HCEC 1CT (cell line): ENCODE measurements at places on chromosomes 6 and 20.
A peak's percentile ranks its signal among the peaks of the same experiment; 100 is the strongest.

DNA sequence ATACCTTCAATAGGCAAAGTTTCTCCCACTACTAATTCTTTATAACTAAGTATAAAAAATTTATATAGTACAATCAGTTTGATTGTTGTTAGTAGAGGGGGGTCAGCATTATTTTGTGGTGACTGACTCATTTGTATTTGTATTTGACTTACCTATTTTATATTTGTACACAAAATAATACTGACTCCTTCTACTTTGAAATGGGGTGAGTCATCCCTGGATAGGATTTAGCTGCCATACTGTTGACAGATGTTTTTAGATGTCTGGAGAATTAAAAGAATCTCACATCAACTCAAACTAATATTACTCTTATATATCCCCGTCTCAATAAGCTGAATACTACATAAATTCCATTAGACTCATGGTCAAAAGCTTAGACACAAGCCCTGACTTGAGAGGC lies 114.9 kb downstream of the FRK start:
- peak; percentile 17 for DNase-seq

DNA sequence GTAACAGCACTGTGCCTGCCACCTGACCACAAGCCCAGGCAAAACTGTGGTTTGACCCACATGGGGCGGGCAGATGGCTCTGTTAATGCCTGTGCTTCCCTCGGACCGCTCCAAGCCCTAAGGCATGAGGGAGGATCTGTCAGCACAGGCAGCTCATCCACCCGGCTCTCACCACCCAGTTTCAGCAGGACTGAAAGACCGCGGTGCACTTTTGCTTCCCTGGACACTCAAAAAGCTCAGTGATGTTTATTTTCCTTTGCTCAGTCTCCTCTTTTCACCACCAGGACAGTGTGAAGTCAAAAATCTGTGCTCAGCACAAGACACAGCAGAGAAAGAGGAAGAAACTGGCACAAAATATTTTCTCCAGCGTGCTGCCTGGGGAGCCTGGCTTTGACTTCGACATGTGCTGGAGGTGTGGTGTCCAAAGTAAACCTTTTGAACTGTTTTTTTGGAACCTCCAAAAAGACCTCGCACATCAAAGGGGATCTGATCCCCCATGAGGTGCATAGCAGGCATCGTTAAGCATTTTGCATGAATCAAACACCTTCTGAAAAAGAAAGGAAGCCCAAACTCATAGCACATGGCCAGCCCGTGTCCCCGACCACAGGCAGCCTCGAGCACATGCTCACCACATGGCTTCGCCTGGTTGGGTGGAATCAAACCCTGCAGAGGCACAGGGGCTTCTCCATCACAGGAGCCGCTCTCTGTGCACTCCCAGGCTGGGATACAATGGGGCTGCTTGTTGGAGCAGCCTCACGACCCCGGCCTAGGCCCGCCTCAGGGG lies 441.7 kb upstream of the JARID2 start:
- no peak for DNase-seq

DNA sequence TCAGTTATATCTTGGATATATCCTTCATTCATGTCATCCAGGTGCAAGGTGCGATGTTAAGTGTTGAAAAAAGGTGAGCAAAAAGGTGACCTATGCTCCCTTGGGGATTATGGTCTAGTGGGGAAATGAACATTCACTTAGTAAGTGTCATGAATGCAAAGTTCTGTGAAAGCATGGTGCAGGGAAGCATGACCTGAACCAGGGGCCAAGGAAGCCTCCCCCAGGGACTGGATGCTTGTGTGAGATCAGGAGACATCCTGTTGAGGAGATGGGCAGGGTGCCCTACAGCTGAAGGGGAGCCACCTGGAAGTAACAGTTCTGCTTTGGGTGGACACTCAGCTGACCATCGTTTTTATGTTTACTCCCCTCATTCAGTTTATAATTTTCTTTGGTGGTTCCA lies 179.5 kb downstream of the SYNDIG1 start:
- no peak for DNase-seq

GRCh38 chr6:38599261-38599660 lies 40.5 kb downstream of the BTBD9 start:
- no peak for DNase-seq

DNA sequence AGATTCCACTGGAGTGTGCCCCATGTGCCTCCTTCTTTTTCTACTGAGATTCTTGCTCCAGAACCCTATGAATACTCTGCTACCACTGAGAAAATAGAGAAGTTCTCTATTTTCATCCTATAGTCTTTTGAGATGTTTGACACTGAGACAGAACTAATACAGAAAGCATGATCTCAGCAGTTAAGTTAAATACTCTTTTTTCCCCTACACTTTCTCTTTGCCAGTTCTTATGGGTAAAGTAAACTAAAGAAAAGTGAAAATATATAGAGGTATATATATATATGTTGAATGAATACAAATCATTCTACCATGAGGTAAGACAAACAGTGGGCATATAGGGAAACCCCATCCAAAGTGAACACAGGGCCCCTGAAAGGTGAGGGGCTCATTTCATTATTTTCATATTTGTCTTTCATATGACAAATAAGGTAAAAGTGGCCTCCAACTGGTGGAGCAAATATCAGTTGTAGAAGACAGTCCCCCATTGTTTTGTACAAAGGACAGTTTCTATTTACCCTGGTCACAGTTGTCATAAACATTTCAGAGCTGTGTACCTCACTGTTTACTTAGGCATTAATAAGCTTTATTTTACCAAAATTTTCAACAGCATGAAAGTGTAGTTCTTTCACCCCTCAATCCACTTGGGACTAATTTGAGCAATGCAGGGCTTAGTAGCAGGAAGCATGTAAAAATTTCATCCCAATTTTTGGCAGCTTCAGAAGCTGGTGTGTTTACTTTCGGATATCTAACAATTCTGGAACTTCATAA lies 188.3 kb upstream of the MARCKS start:
- no peak for DNase-seq

- DNase-seq = no peak
Observed at GRCh38 chr6:112305795-112306564, 41.1 kb upstream of the RFPL4B start.

DNA sequence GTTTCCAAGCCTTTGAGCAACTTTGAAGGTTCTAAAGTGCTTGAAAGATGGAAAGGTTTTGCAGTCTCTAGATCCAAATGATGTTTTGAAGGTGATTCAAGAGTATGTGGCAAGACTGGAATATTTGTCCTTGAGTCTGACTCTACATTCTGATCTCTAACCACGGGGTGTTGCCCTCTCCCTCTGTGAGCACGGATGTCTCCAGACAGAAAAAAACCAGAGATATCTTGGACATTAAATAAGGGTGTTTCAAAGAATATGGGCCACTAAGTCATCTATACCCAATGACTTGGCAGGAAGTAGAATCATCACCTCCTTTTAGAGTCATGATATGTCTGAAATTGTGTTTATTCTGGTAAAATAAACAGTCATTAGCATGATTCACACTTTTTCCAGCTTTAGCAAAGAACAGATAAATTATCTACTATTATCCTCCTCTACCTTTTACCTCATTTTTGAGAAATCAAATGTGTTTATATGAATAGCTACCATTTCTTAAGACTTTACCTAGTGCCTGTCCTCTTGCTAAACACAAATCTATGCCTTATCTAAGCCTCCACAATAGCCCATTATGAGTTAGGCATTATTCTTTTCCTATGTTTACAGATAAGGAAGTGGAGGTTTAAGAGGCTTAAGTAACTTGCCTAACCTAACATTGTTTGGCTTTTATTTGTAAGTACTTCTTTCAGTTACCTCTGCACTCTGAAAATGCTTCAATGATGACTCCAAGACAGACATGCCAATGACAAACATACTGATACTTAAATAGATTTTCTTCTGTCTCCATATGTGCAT lies 384.4 kb downstream of the BMP2 start:
- no peak for DNase-seq

- DNase-seq = no peak
Observed at GRCh38 chr20:17752459-17752858, 52.7 kb downstream of the BANF2 start.

DNA sequence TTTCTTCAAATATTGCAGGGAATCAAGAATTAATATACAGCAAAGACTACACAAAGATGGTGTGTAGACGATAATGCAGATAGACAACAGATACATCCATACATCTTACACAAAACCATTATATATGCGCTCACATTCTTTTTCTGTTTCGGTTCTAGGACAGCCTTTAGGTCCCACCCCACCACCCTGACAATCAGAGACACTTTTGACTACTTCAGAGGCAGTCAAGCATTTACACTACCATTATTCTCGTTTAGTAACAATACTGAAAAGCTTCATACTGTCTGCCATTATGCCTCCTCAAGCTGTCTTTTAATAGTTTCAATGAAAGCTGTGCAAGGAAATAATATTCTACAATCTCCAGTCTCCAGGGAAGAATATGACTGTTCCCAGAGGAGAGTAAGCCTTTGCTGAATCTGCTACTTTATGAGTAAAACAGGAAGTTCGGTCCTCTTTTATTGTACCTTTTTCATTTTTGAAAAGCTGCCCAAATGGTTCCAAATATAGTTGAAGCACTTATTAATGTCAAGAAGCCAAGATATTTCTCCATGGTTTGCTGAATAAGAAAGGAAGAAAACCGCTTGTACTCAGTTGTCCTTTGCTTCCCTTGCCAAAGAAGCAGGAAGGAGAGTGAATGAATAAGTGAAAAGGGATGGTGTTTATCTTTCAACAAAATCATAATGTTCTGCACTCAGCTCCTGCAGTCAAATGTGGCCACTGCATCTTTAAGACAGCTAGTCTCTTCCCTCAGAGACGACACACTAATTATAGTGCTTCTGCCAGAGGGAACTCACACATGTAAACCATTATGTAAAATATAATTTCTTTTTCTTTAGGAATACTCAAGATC lies 468.3 kb downstream of the CDC5L start:
- peak; percentile 44 for DNase-seq

DNA sequence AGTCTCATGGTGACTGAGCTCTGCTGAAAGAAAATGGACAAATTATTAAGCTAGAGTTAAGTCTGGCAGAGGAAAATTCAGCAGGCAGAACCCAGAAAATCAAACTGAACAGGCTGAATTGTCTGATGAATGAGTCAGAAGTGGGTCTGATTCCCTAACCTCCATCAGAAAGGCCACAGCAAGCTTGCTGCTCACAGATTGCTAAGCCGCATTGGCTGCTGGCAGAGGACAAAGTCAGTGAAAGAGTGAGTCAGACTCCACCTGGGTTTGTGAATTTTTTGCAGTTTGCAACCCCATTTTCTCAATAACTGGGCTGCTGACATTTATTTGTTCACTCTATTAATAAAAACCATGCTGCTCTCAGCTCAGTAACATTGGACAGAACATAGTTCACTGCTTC lies 191.3 kb downstream of the EPM2A start:
- peak; percentile 82 for DNase-seq

DNA sequence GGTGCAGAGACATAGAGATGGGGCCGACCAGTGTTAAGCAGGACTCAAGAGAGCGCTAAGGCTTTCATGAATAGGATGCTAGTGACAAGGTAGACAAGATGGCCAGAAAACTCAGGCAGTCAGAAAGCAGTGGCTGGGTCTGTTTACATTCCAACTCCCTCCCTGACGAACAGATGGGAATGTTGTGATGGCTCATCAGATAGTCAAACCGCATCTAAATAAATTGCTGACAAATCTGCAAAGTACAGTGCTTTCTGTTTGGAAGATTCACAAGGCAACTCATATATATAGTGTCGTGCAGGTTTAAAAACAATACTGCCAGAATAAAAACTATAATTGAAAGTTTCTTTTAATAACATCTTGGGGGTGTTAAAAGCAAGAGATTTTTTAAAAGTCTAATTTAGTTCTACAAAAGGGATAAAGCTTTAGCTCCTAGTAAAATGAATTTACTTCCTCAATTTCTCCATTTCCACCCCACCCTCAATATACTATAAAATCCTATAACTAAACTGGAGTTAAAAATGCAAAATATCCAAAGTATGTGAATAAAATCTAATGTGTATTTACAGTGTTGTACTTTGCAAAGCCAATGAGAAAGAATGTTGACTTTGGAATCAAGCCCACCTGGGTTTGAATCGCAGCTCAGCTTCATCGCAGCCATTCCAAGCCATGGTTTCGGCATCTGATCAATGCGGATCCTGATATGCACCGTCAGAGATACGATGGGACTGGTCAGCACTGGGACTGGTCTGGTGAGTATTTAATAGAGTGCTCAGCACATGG lies 247.3 kb upstream of the PDE10A start:
- no peak for DNase-seq

DNA sequence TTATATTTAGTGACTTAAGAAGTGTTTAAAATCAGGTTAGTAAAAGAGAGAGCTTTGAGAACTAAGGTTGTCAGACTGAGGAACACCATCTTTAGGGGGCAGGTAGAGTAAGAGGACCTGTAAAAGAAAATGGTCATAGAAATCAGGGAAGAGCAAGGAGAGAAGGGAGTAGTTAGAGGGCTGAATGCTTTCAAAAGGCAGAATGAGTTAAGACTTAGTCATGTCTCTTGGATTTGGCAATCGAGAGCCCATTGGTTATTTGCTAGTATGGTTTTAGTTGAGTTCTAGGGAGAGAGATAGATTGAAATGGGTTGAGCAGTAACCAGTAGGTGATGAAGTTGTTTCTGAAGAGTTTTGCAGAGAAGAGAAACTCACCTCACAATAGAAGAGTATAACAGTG lies 51.1 kb downstream of the RALGAPB start:
- DNase-seq = peak; percentile 71

DNA sequence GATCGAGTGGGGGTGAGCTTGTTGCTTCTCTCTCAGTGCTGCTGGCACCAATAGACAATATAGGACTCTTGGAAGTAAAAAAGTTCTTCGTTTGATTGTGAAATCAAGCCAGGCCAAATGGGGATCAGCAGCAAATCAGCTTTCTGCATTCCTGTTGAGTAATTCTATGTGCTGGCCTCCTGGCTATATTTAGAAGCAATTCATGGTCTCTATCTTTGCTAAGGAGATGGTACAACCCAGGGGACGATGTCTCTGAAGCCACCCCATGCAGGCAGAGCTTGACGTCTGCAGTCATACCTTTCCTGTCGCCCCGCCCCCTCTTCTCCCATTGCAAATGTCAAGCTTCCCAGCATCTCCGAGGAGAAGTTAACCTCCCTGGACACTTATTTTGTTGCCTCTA lies 199.1 kb downstream of the SCP2D1 start:
- peak; percentile 29 for DNase-seq

- no peak for DNase-seq
Observed at GRCh38 chr20:49437057-49437456, 45.4 kb downstream of the KCNB1 start.

DNA sequence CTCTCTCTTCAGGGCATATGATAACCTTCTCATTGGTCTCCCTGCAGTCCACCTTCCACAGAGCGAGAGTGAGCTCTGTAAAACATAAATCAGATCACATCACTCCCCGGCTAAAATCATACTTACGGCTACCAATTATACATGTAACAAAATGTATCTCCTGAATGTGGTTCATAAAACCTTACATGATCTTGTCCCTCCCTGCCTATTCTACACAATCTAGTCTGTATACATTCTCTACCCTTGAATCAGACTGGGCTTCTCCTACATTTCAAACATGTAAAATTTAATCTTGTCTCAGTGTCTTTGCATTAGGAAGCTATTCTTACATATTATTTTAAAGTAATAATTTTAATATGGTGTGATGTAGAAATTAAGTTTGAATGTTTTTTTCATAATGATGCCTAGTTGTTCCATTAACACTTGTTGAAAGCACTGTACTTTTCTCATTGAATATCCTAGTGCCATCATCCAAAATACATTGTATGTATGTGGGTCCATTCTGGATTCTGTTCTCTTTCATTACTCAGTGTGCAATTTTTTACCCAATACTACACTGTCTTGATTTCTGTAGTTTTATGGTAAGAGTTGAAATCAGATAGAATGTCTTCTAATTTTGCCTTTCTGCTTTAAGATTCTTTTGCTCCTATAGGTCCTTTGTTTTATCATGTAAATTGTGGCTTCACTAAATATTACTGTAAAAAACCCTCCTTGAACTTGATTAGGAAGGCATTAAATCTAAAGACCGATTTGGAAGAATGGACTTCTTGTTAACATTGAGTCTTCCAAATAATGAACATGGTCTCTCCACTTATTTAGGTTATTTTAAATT lies 403.3 kb upstream of the EPHA7 start:
- no peak for DNase-seq
